ENCODE measurements at places on chromosomes 7 and 10.

DNA sequence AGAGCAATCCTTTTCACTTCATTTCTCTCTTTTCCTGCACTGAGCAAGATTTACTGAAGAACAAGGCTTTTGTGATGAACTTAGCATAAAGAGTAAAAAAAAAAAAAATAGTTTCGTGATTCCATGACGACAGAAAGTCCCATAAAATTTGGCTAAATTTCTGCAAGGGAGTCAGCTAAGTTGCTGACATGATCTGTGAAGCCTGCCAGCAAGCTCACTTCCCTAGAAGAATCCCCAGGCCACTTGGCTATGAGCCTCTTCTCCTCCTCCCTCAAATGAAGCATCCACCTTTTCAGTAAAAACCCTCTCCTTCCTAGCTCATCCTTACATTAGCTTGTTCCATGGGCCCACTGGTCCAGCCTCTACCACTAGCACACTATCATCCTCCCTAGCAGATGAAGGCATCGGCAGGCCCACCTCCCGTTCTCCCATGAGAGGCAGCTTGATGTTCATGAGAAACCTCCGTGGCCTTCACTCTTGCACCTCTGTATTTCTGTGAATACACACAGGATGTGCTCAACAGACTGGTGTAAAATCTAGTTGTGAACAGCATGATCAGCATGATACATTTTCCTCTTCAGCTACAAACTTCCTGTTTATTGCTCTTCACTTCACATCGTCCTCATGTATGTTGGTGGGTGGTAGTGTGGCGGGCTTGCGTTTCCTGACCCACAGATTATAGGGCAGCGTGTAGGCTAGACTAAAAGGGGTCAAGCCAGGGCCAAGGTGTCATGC is 30.9 kb downstream of the GIMAP8 start:
- DNase-seq: no peak

DNA sequence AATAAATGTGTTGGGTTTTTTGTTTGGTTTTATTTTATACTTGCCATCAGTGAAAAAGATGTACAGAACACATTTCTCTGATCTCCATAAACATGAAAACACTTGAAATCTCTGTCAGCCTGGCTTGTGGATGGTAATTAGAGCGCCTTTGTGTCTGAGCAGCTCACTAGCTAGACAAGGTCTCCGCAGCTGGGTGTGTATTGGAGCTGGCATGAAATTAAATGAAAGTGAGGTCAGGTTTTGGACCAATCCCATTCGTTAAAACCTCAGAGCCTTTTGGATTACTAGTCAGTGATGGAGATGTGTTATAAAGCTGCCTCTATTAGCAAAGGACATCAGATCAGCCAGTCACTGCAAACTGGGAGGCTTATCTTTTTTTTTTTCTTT is 2.7 kb downstream of the FRAT1 start:
- DNase-seq: no peak

- DNase-seq: no peak
Measured at GRCh38 chr7:32221056-32221455, 150.8 kb upstream of the PDE1C start.

- no peak for DNase-seq
Measured at GRCh38 chr10:73898730-73899410, 12.1 kb upstream of the PLAU start.

DNA sequence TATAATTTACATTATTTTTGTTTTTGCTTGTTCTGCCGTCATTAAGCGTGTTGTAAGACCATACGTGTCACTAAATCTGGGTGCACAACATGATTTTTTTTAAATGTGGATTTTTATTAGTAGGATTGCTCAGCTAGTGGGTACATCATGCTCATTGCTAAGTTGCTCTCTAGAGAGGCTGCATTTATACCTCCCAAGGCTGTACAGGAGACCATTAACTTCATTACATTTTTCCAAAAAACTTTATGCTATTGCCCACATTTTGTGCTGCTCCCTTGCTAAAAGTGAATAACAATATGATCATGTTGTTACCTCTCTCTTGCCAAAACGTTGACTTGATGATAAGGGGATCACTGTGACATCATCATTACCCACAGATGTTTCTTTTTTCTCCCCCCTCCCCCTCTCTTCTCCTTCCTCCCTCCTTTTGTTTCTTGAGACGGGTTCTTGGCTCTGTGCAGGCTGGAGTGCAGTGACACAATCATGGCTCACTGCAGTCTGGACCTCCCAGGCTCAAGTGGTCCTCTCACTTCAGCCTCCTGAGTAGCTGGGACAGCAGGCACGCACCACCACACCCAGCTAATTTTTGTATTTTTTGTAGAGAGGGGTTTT is 65.1 kb downstream of the BMPR1A start:
- DNase-seq: no peak

DNA sequence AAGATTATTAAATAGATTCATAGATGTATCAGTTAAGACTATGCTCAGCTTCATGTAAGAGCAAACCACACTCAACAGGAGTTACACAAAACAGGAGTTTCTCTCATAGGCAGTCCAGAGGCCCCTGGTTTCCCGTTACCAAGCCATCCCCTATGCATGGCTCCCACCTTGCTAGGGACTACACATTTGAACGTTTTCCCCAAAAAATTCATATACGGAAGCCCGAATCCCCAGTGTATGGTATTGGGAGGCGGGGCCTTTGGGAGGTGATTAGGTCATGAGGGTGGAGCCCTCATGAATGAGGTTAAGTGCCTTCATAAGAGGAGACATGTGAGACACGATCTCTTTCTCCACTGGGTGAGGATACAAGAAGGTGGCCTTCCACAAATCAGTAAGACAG is 29.1 kb downstream of the RSU1 start:
- no peak for DNase-seq

GRCh38 chr7:97307521-97308108 is 190.1 kb downstream of the SDHAF3 start:
- DNase-seq: no peak

GRCh38 chr10:109726473-109726872 is 196.8 kb downstream of the XPNPEP1 start:
- DNase-seq: no peak

- DNase-seq: no peak
Measured at GRCh38 chr7:81138870-81139269, 220.0 kb upstream of the SEMA3C start.

- DNase-seq: no peak
Measured at GRCh38 chr10:87668324-87669074, 8.8 kb downstream of the PAPSS2 start.

DNA sequence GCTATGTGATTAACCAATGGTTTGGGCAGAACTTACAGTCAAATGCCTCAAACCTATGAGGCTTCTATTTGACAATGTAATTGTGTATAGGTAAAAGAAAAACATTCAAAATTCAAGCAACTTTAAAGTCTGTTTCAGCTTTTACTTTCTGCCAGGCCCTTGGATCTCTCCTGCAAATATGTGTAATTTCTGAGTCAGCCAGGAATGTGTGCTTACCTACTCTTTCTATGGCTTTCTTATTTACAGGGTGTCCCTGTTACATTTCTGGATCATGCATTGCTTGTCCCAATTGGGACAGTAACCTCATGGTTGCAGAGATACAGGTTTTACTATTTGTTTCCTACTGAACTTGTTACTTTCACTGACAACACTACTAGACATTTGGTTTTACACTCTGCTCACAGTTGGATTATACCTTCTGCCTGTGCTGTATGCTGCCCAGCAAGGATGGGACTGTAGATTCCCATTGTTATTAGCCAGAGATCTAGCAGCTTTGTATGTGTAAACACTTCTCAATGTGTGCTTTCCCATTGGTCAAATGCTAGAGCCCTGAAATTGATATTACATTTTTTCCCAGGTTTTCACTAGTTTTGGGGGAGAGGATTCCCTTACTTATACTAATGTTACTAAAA is 355.3 kb downstream of the ARL4A start:
- no peak for DNase-seq

DNA sequence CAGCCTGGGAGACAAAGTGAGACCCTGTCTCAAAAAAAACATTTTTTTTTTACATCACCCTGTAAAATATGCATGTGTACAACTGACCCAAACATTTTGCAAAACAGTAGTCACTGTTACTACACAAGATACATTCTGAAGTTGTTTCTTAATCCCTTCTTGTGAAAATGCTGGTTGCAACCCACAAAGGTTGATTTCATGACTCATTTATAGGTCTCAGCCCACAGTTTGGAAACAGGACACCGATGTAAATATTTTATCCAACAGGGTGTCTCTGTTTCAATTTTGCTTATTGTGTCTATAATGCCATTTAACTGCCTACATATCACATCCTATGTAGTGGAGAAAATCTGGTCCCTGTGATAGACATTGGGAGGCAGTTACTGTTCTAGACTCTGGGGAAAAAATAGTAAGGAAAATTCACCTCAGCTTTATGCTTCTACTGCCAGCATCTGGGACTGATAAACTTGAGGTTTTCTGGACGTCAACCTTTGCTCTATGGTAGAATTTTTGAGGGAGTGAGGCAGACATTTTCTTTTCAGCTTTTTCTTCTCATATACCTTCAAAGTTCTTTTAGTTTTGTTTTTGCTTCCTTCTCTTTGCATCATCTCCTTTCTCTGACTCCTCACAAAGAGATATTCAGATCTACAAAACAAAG is 1.6 kb upstream of the RAB19 start:
- DNase-seq: no peak

DNA sequence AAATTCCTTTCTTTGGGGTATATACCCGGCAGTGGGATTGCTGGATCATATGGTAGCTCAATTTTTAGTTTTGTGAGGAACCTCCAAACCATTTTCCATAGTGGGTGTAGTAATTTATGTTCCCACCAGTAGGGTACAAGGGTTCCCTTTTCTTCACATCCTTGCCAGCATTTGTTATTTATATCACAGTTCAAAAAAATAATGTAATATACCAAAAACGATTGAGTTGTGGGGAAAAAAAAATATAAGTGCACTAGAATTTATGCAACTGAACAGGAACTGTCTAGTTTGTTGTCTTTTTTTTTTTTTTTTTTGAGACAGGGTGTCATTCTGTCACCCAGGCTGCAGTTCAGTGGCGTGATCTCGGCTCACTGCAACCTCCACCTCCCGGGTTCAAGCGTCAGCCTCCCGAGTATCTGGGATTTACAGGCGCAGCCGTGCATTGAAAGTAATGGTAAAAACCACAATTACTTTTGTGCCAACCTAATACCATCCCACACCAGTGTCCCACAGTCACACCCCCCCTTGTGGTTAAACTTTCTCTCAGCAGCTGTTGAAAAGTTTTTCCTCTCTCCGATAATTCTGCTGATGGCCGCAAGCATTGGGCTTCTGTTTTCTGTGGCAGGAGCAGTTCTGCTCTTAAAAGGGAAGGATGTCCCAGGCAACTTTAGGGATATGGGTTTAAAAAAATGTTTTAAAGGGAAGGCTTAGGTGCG is 6.8 kb upstream of the LAT2 start:
- no peak for DNase-seq

- no peak for DNase-seq
Measured at GRCh38 chr7:140232957-140233917, 56.5 kb upstream of the KDM7A start.

DNA sequence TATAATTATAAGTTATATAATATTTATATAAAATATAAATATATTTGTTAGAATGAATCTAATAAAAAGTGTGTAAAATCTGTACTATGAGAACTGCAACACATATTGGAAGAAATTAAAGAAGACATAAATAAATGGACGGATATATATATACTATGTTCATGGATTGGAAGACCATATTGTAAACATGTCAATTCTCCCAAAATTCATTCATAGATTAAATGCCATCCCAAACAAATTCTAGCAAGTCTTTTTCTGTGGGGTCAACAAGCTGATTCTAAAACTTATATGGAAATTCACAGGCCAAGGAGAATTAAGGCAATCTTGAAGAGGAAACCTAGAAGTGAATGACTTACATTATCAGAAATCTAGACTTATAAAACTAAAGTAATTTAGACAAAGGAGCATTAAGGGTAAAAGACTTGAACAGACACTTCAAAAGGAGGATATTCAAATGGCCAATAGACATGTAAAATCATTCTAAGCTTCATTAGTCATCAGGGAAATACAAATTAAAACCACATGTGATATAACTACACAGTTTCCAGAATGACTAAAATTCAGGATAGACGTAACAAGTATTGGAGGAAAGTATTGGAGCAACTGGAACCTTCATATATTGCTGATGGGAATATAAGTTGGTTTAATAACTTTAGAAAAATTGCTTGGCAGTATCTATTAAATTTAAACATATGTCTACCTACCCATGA is 225.9 kb downstream of the EMX2 start:
- DNase-seq: no peak

- DNase-seq: no peak
Measured at GRCh38 chr10:2445370-2445769, 622.0 kb upstream of the PFKP start.

DNA sequence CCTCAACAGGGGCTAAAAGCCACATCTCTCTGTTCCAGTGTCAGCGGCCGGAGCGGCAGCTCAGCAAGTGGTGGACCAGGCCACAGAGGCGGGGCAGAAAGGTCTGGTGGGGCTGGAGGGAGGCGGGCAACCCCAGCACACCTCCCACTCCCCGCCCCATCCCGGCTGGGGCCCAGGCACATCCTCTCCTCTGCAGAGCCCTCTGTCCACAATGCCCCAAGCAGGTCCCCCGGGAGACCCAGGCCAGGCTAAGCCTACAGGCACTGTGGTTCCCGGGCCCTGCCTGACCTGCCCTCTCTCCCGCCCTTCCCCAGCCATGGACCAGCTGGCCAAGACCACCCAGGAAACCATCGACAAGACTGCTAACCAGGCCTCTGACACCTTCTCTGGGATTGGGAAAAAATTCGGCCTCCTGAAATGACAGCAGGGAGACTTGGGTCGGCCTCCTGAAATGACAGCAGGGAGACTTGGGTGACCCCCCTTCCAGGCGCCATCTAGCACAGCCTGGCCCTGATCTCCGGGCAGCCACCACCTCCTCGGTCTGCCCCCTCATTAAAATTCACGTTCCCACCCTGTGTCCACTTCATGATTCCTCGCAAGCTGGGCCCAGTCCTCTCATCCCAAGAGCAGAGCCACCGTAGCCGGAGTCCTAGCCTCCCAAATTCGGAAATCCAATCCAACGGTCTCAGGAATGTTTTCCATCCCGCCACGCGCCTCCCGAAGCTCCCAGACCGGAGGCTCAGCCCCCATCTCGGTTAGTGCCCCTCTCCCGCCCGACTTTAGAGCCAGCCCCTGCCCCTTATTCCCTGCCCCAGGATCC is 2.1 kb downstream of the ADIRF start:
- no peak for DNase-seq

GRCh38 chr10:13695588-13695987 is 108.8 kb downstream of the PRPF18 start:
- DNase-seq: no peak
